Activated CD8-positive, alpha-beta memory T cell treated with anti-CD3 and anti-CD28 coated beads, Interleukin-2, amount 10 ng/mL, durations not matched to agents 7 days and 5 days (primary cell): ENCODE measurements at places on chromosomes 6 and 20.

- no peak for DNase-seq
Measured at GRCh38 chr6:9540534-9541126, 874.2 kb downstream of the TFAP2A start.

GRCh38 chr20:51953731-51954340 lies 151.5 kb upstream of the SALL4 start:
- DNase-seq = no peak

- no peak for DNase-seq
Measured at GRCh38 chr6:152118678-152119077, 311.2 kb downstream of the ESR1 start.

- DNase-seq = no peak
Measured at GRCh38 chr20:47036091-47036870, 141.6 kb downstream of the EYA2 start.

DNA sequence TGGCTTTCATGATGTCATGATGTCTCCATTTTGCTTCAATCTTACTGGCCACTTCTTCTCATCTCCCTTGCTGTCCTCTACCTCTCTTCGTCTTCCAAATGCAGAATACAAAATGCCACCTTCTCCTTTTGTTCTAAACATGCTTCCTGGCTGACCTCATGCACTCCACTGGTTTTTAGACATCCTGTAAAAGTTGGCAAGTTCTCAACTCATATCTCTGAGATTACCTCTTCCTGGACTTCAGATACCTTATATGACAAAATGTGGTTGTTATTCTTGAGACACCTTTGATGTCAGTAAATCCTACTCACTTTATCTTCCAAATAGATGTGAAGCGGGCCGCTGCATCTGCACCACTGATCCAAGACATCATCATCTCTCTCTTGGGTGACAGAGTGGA lies 212.7 kb upstream of the FOXA2 start:
- DNase-seq = no peak

- DNase-seq = no peak
Measured at GRCh38 chr20:9330151-9330550, 184.2 kb upstream of the LAMP5 start.

GRCh38 chr6:64984948-64985347 lies 722.1 kb downstream of the EYS start:
- no peak for DNase-seq

- DNase-seq = no peak
Measured at GRCh38 chr6:52876056-52876787, 33.3 kb downstream of the GSTA3 start.

GRCh38 chr6:159100395-159101182 lies 55.8 kb upstream of the TAGAP start:
- peak; percentile 40 for DNase-seq

- no peak for DNase-seq
Measured at GRCh38 chr6:5994234-5994998, 12.3 kb downstream of the NRN1 start.

- no peak for DNase-seq
Measured at GRCh38 chr6:25418454-25419052, 139.4 kb downstream of the CARMIL1 start.

DNA sequence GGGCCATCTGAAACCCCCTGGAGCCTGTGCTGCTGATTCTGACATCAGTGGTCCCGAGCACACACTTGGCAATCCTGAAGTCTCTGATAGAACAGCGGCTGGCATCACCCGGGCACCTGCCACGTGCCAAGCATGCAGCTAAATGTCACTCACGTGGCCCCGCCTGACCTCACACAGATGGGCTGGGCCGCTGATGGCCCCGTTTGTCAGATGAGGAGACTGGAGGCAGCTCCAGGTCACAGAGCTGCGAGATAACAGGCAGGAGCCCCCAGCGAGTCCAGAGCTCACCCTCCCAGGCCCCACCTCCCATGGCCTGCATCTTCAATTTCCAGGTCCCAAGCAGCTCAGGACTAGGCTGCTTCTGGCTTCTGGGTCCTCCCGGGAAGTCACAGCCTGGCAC lies 67.2 kb downstream of the YTHDF1 start:
- DNase-seq = no peak

DNA sequence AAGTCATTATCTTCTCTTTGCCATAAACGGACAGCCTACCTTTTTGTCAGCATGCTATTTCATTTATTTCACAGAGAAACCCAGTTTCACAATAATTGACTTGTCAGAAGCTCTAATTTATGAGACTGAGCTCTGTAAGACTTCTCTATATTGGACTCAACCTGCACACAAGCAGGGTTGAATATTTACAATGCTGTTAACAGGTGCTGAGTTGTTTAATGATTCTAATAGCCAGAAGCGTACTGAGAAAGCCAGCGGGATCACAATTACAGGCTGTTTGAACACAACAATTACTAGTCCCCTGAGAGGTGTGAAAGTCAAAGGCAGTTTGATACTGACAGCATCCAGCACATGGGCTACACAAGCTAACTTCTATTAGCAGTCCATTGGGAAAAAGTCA lies 128.2 kb upstream of the SIM1 start:
- no peak for DNase-seq

DNA sequence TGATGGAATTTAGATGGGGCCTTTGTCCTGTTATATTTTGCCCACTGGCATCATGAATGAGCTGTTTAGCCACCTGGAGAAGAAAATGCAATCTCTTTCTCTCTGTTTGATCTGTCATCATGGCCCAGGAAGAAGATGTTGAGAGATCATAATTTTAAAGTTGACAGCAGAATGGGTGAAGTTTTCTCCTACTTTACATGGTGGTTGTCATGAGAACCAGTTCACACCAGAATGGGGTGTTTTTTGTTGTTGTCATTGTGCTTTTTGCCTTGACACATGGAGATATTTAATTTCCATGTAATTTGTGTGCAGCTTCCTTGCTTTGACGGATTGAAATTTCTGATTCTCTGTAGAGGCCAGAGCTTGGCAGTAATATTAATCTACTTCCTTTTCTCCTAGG lies 122.5 kb downstream of the FARS2 start:
- no peak for DNase-seq

GRCh38 chr6:4102687-4103244 lies 23.8 kb upstream of the FAM217A start:
- DNase-seq = no peak

DNA sequence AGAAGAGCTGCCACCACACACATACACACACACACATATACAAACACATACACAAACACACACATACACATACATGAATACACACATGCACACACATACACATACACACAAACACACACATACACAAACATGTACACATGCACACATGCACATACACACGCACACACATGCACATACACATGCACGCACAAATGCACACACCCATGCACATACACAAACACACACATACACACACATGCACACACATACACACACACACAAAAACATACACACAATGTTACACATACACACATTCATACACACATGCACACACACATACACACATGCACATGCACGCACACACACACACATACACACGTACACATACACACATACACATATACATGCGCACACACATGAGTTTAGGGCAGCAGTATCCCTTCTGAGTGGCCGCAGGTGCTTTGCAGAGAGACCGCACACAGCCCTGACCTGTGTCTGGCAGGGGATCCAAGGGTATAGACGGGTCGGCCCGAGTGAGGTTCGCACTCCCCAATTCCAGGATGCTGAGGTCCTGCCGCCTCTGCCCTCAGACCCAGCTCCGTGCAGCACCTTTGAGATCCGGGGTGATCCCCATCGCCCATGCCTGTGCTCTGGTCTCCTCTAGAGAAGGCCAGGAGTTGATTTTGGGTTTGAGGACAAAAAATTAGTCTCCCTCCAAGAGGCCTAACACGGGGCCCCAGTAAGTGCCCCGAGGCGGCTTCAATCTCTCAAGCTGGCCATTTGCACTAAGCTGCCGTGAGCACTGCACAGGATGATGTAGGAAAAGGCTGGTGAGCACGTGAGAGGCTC lies 56.8 kb downstream of the TMEM242 start:
- DNase-seq = no peak

- DNase-seq = no peak
Measured at GRCh38 chr6:125834348-125834747, 43.6 kb downstream of the NCOA7 start.

DNA sequence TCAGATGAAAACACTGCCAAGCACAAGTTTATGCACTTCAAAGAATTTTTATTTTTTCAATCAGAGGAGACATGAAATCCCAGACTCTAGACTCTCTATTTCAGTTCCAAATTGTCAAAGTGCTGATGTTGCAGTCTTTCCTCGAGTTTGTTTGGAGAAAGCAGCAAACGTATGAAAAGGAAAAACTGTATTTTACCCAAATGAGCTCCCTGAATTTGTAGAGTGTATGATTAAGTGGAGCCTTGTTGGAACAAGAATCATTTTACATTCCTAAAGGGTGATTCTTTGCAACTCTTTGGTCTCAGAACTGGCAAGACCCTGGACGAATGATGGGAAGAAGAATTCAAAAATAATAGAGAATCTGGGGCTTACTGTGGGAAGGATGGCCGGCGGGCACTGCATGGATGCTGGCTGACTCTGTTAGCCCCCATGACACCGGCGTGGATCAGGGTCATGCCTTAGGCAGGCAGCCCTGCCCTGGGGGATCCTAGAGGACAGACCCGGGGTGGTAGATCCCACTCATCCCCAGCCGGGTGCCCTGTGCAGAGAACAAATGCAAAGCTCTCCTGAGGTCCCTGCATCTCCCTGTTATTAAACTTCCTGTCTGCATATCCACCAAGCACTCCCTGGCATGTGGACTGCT lies 207.4 kb downstream of the FNDC1 start:
- DNase-seq = no peak

DNA sequence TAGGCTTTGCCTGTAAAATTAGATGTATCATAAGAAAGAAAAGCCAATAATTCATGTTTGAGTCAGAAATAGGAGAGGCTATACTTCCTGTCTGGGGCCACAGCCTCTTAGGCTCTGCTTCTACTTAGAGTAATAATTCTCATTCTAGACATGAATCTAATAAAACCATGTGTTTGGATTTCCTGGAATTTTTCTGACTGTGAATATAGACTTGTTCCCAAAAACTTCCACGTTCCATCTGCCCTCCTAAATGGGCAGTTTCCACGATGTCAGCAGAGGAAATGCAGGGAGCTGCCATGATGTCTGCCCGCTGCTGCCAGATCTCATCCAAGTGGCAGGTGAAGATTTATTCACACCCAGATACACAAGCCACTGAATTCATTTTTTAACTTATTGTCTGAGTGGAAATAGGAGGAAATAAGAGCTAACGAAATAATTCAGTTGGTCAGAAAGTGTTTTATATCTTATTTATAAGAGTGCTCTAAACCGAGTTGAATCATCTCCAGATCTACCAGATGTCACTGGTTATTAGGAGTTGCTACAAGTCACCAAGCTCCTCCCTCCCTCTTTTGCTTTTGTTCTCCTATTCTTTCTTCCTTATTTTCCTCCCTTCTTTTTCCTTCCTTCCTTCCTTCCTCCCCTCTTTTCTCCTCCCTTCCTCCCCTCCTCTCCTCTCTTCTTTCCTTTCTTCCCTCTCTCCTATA lies 69.3 kb downstream of the ALDH8A1 start:
- DNase-seq = no peak

DNA sequence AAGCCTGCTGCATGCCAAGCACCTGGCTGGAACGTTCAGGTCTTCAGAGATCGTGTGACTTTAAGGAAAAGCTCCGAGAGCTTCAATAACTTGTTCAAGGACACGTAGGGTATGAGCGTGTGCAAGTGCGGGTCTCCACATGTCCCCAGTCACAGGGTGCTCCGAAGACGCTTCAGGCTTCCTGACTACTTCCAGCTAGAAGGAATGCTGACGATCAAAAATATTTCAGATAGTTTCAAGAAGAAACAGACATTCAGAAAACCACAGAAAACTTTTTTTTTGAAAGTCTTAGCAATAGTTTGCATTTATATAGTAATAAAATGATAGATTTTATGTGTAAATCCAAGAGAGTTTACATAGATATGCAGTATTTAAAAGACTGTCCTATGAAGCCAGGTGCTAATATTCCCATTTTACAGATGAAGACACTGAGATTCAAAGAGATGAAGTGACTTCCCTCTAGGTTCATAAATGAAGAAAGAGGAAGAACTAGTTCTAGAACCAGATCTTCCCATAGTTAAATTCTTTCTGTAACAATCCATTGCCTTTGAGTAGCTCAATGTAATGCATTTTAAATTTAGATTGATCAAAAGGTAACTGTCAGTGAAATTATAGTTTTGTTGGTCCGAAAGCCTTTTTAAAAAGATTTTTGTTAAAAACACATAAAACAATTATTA lies 247.6 kb downstream of the MYLK4 start:
- DNase-seq = no peak

- DNase-seq = no peak
Measured at GRCh38 chr6:57173886-57174510, 1.9 kb downstream of the BAG2 start.
